ENCODE measurements at places on chromosomes 3 and 15. TPM values are rescaled to one million over a fixed set of nuclear protein-coding genes. Genes with fewer than 3 reads are reported as not detected.

LXN gene
- 17.7 TPM for total RNA-seq

SNRPN gene
- total RNA-seq, result 33.6 TPM

GRCh38 chr3:63343674-63344073, 65.6 kb downstream of the SYNPR start:
- DNase-seq, result no peak

DNA sequence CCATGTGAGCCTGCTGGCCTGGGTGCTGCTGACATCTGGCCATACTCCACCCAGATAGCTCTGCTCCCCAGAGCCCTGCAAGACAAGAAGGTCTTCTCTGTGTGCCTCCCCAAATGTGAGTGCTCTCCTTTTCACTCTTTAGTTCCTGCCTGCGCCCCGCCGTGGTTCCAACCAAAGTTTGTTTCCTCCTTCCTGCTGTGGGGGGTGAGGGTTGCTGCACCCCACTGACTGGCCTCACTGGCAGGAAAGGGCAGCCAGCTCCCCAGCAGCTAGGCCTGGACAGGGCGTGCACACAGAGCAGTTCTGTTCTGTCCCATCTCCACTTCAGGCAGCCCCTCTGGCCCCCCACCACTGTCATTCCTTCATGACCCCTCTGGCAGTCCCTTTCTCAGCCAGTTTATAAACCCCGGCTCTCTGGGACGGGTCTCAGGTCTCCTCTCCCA, 5.4 kb upstream of the CCDC174 start:
- no peak for DNase-seq

DNA sequence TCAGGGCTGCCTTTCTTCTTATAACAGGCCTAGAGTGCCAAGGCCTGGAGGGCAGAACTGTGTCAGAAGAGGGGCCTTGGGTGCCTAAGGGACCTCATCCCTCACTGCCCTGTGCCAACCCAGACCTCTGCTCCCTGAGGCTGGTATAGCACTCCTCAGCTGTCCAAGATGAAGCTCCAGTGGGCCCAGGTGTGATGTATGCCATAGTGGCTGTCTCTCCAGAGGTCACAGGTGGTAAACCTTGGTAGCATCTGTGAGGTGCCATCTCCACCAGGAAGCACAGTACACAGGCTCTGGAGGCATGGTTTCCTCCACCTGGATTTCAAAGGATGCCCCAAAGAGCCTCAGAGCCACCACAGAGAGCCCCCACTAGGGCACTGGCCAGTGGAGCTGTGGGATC, 12.3 kb upstream of the KLHL40 start:
- no peak for DNase-seq

All from activated T-helper 1 cell treated with anti-CD3 and anti-CD28 coated beads, Interleukin-12 subunit alpha, Interleukin-12 subunit beta, Interleukin-2, Interleukin-4 antibody, amounts not matched to agents 30 ng/mL and 10 ng/mL and 1 ng/mL, durations not matched to agents 14 hours and 24 hours and 36 hours (primary cell).